ENCODE measurements at places on chromosomes 7 and 10.

DNA sequence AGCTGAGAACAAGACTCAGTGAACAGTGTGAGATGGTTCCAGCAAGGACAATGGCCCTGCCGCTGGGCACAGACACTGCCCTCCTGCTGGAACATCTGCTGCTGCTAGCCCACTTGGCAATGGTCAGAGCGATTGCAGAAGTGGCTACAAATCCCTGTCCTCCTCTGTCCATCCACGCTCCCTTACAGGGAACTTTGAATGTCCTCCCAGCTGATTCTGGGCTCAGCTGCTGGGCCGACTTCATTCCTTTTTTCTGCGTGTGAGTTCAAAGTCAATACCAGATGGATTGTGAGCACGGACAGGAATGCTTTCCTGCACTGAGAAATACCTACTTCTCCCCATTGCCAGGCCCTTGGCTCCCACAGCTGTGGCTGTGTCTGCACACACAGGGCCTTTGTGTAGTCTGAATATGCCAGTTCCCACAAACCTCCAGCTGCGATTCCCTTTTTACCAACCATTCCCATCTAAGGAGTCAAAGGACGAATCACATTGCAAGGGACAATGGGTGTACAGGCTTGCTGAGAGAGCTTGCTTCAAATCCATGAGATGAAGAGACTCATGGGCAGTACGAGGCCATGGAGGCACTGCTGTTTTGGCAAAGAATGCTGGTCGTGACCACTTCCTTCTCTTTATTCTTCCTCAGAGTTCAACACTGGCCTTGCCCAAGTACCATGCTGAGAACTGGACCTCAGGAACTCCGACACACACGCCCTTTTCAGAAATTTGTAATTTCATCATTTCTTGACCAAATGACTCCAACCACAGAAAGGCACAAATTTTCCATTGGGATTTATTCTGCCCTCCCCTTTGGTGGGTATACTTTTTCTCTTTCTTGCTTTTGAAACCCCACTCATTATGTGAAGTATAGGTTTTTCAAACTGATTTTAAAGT lies 44.2 kb downstream of the BPGM start:
- no peak for DNase-seq

DNA sequence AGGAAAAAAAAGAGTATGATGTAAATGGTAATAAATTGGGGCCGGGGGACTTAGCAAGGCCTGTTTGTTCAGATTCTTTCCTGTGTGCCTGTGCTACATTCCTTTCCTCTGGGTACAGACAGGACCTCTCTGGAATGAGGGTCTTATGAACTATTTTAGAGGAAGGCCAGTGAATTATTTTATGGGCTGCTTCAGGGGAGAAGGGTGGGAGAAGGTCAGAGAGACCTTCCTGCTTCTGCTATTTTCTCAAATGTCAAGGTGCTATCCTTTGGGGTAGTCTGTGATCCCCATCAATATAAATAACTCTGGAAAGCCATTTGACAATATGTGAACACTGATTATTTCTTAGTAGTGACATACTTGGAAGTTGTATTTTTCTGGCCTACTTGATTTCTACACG lies 426.5 kb downstream of the SH2D4B start:
- DNase-seq: no peak

DNA sequence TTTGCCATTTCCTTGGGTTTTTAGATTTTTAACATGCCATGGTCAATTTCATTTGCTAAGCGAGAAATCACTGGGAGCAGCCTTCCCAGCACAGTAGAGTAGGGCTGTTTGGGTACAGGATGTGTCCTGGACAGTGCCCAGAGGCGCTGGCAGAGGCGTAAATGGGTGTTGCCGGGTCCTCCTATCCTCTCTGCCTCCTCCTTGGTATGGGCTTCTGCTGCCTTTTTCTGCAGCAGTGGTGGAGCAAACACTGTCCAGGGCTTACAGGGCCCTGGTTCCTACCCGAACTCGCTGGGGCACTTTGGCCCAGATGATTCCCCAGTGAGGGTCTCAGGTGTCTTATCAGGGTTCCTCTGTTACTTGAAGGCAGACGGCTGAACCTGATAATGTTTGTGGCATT lies 298.3 kb downstream of the RPS24 start:
- DNase-seq: no peak

GRCh38 chr10:113493882-113494301 lies 59.0 kb upstream of the HABP2 start:
- DNase-seq: no peak

DNA sequence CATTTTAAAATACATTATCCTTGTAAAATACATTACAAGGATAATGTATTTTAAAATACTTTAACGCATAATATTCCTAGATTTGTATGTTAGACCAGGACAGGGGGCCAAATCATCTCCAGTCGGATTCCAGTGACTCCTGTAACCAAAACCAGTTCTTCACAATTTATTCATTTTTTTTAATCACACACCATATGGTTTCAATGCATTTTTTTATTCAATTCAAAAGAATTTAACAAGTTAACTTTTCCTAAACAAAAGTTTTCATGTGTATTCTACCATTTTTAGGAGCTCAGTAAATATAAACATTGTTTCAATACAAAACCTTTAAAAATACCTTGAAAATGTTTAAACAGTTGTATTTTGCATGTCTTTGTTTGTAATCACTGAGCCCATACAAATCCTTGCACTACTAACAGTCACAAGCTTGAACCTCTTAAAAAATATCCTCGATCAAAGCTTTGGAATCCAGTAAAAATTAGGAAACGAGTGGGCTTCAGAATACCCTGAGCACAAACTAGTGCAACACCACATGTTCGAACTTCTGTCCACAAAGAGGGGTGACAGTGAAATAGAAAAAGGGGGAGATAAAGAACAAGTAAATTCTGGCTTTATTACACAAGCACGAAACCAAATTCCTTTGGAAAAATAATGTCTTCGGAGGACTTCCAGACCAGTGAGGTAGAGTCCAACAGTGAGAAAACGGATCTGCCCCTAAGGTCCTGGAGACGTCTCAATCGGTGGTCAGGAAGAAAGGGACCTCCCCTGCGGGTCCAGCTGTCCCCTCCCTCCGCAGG lies 1.6 kb downstream of the CCDC71L start:
- no peak for DNase-seq

GRCh38 chr7:45874408-45875131 lies 1.7 kb upstream of the CCDC201 start:
- DNase-seq: no peak

GRCh38 chr7:147803606-147804005 lies 787.0 kb upstream of the C7orf33 start:
- no peak for DNase-seq

DNA sequence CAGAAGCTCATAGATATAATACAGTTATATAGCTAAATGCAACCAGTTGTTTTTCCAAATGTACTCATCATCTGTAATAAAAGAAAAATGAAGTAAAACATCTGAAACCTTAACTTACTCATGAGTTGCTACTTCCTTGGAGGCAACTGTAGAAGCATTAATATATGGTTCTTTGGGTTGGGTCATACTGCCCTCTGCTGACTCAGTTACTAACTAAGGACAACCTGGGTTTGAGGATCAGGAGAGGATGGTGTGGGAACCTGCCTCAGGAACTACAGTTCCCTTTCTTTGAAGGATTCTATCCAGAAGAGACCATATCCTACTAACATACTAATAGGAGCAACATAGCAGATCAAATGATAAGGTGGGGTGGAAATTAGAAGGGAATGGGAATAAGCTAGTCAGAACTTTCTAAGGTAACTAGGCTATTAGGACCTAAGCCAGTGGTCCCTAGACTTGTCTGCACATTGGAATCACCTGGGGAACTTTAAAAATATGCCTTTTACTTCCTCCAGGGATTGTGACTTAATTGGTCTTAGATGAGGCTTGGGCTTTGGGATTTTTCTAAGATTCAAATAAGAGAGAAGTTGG lies 20.7 kb downstream of the COX15 start:
- no peak for DNase-seq

DNA sequence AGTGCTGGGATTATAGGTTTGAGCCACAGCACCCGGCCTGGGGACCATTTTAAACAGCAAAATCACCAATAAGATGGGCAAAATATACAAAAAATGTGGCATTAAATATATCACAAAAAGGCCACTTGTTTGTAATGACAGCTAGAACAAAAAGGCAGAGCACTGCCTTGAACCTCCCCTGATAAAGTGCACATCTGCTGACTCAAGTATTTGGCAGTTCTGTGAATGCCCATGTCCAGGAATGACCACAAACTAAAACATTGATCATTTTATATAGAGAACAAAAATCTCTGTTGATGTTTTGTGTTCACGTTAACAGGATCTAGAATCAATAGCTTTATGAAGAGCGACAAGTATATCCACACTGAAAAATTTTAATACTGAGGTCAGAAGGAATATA lies 21.5 kb downstream of the HERC4 start:
- no peak for DNase-seq

- DNase-seq: no peak
Measured at GRCh38 chr7:28739128-28739527, 219.0 kb downstream of the TRIL start.

GRCh38 chr7:27375958-27376357 lies 133.4 kb downstream of the EVX1 start:
- DNase-seq: no peak

- DNase-seq: no peak
Measured at GRCh38 chr10:22712211-22712955, 2.0 kb downstream of the PIP4K2A start.

GRCh38 chr7:66355756-66356155 lies 150.6 kb downstream of the TPST1 start:
- no peak for DNase-seq

- DNase-seq: no peak
Measured at GRCh38 chr7:101200862-101201599, at the start of gene MOGAT3. Gene MOGAT3, minus strand, starts transcription at chr7:101201036. Its CDS starts 182 bp downstream, at chr7:101200854.

- DNase-seq: no peak
Measured at GRCh38 chr7:39541511-39541910, 24.7 kb upstream of the YAE1 start.

DNA sequence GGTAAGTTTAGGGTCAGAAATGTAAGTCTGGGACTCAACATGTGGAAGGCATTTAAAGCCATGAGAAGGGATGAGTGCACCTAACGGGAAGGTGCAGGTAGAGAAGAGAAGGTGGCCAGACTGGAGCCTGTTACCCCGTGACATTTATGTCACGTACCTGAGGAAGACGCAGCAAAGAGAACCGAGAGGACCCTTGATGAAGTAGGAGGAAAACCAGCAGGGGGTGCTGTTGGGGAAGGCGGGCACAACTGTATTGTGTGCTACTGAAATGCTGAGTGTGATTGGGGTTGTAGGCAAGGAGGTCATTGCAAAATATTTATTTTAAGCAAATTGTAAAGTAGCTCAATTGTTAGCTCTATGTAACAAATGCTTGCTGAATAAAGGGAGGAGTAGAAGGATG lies 338.2 kb upstream of the PRKCQ start:
- DNase-seq: peak; percentile 82

GRCh38 chr10:69449841-69450240 lies 1.4 kb upstream of the TSPAN15 start:
- peak; percentile 41 for DNase-seq

DNA sequence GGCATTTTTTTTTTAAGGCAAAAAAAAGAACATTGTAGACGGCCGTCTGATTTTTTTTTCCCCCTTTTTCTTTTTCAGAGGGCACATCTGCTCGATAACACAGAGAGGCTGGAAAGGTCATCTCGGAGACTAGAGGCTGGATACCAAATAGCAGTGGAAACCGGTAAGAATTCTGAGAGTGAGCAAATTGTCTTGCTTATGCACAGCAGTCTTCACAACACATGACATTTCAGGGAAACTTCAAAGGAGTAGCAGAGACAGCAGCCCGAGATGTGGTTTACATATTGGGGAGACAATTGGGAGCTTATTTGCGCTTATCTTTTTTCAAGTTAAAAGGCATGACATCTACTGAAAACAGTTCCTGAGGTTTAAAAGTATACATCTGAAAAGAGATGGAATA lies 91.2 kb downstream of the VTI1A start:
- DNase-seq: no peak

DNA sequence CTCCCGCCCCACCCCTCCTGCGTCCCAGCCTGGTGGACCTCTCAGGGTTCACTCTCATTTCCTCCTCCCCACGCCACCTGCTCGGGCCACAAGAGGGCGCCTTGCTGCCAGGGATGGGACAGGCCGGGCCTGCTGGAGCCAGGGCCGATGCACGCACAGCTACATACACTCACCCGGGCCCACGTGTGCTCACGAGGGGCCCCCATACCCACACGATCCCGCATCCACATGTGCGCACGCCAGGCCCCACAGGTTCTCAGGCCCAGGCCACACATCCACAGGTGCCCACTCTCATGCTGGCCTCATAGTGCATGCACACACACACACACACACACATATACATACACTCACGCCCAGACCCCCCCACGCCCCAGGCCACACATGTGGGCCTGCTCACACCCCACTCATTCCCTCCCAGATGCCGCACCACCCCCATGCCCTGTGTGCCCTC lies 68.6 kb downstream of the LHPP start:
- peak; percentile 90 for DNase-seq

DNA sequence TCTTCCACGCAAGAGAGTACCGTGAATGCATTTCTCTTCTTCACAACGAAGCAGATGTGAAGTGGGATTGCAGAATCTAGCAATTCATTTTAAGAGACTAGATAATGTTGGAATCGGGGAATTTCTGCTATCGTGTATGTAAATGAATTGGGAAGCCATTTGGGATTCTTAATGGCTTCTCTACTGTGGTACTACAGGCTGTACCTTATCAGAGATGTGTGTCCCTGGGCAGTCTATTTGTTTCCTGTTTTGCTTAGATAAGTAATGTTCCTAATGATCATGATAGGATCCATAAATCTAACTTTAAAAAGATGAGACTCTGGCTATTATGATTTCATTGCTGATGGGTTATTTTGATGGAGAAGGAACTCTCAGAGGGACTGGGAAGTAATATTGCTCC lies 320.6 kb downstream of the REEP3 start:
- no peak for DNase-seq

GRCh38 chr7:35384761-35385700 lies 131.1 kb upstream of the TBX20 start:
- no peak for DNase-seq

DNA sequence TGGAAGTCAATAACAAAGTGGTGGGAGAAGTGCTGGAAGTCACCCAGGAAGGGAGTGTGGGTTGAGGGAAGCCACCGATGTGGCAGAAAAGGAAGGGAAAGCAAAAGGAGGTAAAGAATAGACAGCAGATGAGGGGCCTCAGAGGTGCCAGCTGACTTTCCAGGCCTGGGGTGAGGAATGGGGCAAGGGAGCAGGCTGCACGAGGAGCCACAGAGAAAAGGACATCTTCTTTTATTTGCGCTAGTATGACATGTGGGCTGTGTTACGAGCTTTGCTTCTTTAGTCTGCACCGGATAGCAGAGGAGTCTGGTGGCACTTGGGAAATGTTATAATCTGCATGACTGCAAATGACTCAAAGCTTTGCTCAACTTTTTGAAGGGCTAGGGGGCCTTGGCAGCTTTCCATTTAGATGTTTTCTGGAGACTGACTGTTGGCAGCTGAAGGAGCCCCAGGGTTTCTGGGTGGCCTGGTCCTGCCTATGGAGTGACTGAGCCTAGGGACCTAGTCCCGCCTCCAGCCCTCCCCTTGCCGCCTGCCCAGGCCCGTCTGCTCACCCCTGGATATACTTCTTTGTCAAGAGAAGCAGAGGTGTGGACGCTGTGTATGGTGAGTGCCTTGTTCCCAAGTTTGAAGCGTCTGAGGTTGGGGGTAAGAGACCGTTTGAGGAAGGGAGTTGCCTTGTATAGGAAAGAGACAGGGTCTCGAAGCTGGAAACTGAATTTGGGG lies 5.1 kb downstream of the PRXL2A start:
- DNase-seq: no peak
